EL (cell line): ENCODE measurements at places on chromosomes 2 and 18.

- no peak for DNase-seq
Observed at GRCh38 chr18:57576316-57576715, 10.2 kb downstream of the FECH start.

GRCh38 chr2:224669449-224669848 lies 46.7 kb downstream of the CCDC195 start:
- no peak for DNase-seq

DNA sequence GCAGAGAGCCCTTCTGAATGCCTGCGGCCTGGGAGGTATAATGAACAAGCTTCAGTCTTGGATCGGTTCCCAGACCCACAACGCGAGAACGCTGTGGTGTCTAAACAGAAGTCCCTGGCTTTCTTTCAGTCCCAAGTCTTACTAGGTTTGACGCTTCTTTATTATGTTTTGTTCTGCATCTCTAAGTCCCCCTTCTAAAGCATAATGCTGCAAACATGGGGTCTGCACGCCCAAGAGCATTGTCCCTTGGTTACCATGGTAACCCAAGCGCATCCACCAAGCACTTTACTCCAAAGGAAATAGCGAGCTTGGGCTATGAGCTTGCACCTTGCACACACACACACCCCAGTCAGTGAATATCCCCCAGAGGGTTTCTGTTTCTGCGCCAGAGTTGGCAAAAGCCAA lies 193.7 kb downstream of the INO80D start:
- DNase-seq, result no peak

- DNase-seq, result peak; percentile 8
Observed at GRCh38 chr18:75854174-75854573, 426.7 kb upstream of the SMIM21 start.

GRCh38 chr18:23573626-23574431 lies 12.5 kb downstream of the NPC1 start:
- peak; percentile 77 for DNase-seq

DNA sequence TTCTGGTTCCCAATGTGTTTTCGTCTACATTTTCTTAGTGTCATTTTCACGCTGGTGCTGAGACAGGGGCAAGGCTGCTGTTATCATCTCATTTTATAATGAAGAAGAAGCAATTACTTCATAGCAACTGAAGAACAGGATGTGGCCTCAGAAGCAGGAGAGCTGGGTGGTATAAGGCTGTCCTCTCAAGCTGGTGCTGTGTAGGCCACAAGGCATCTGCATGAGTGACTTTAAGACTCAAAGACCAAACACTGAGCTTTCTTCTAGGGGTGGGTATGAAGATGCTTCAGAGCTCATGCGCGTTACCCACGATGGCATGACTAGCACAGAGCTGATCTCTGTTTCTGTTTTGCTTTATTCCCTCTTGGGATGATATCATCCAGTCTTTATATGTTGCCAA lies 7.3 kb downstream of the IL36G start:
- DNase-seq, result no peak

- DNase-seq, result no peak
Observed at GRCh38 chr2:145600811-145601210, 1080.9 kb upstream of the ZEB2 start.

DNA sequence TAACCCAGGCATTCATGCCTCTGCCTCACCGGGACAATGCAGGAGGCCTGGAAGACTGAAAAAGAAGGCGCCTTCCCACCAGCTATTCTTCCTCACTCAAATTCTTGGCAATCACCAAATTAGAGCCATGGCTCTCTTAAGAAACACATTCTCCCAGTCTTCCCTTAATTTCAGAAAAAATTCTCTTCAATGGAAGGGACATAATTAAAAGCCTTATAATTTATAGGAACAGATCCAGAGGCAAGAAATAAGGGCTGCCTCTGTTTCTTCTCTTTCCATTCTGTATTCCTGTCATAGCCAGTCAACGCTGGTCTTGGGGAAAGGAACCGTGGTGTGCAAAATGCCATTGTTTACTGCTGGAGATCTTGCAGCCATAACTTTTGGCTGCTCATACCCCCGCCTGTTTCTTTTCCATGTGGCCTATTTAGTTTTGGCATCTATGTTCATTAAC lies 32.8 kb downstream of the DTNA start:
- DNase-seq, result no peak

GRCh38 chr2:140975237-140975636 lies 1155.6 kb downstream of the LRP1B start:
- DNase-seq, result peak; percentile 27

DNA sequence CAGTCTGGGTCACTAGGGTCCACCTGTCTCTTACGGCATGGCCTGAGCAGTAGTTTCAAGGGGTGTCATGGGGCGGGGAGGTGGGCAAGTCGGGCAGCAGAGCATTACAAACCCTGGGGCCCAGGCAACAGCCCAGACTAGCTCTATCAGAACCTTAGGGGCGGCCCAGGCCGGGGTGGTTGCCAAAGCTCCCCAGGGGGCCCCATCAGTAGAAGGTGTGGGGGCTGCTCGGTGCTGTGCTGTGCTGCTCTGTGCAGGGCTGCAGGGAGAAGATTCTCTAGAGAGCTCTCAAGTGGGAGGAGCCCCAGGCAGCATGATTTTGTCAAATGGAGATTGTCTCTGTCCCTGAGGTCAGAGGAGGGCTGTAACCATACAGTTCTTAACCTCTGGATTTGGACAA lies 36.4 kb upstream of the SLC14A1 start:
- no peak for DNase-seq

DNA sequence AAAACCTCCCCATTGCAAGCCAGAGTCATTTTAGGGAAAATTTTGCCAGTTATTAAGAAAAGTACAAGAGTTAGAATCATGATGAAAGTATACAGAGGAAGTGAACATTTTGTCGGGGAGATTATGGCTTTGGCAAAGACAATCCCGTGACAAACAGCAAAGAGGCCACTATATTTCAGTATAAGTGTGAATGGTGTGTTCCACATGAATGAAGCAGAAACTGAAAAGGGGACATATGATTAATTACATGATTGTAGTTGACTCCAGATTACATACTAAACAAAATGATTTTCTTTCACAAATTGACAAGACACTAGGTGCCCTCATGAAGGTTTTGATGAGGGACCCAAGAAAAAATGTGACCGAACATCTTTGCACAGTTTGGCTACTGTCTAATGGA lies 42.0 kb downstream of the SP140 start:
- no peak for DNase-seq

- DNase-seq, result no peak
Observed at GRCh38 chr2:227713291-227713690, 4.5 kb downstream of the SLC19A3 start.

DNA sequence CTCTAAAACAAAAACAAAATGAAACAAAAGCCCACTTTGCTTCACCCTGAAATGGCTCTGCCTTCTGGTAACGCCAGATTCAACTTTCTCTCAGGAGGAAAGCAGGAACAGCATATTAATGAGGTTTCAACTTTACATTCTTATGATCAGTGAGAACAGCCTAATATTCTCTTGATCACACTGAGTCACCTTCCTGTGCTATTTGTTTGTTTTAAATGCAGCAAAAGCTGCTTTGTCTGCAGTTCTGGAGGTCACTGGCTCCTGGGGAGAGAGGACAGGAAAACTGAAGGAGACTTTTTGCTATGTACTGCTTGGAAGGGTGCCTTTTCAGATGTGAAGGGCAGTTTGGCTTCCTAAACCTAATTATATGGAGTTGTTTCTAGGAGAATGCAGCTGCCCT lies 48.1 kb downstream of the MAIP1 start:
- peak; percentile 20 for DNase-seq

DNA sequence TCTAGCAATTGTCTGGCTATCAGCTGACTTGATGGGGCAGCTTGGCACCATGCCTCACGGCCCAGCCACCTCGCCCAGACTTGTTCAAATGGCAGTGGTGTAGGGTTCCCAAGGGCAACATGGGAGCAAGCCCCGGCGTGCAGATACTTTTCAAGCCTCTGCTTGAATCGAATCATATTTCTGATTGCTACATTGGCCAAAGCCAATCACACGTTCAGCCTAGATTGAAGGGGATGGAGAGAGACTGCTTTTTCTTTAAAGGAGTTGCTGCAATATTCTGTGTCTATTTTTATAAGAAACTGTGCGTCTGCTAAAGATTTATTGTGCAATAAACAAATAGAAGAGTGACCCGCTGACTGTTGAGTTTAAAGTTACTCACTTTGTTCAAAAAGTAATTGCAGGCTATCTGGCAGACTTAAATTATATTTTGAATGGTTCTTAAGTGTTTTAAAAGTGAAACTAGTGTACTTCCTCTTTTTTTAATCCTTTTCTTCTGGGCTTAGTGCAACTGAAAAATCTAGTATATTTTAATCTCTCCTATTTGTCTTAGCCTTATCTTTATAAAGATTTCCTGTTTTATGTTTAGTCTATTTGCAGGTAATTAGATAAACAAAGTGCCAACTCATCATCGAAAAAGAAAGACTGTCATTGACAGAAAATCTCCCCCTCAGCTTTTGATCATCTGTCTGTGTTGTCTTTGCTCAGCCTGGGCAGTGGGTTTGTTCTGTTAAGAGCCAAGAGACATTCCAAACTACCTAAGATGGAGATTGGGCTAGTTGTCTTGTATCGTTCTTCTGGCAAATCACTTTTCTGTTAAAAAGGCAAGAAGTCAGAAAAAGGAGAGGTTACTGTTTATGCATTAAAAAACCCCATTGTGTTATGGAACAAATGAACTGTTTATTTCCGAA lies 156.1 kb downstream of the TPGS2 start:
- no peak for DNase-seq

- peak; percentile 7 for DNase-seq
Observed at GRCh38 chr18:25144820-25145219, 207.1 kb downstream of the ZNF521 start.

- DNase-seq, result no peak
Observed at GRCh38 chr2:207865210-207865609, 95.5 kb upstream of the FZD5 start.

GRCh38 chr2:70331012-70331411 lies 29.1 kb upstream of the FAM136A start:
- DNase-seq, result no peak

- no peak for DNase-seq
Observed at GRCh38 chr2:37037771-37038170, 46.4 kb downstream of the HEATR5B start.
